ENCODE measurements at places on chromosomes 7 and 10. TPM values are rescaled to one million over a fixed set of nuclear protein-coding genes. Genes with fewer than 3 reads are reported as not detected.

GRCh38 chr7:2821842-2822507 is 22.1 kb downstream of the GNA12 start:
- no peak for DNase-seq

SMO gene
- polyA plus RNA-seq: 100 TPM

SPDYE2 gene
- 1.6 TPM for polyA plus RNA-seq

SAP25 gene
- polyA plus RNA-seq: 3.6 TPM

DNA sequence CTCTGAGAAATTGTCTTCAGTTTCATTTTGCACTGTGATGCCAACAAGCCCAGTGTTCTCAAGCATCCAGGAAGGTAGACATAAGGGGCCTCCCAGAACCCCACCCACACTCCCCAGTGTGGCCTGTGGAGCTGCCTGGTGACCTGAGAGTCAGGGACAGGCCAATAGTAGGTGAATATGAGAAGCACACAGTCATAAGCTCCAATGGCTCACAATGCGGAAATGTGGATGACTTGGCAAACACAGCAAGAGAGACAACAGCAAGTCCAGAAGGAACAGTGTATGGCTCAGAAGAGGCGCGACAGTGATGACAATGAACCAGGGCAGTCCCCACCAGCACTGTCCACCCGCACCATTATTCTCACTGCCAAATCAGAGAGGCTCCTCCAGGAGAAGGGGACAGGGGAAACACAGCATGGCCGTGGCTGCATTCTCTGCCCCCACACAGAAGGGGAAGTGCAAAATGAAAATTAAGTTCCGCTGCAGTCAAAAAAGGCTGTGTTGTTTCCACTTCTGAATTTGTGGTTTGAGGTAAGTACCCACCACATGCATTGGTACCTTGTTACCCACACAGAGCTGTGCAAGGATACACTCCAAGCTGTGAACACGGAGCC is 419.8 kb downstream of the GRID1 start:
- no peak for DNase-seq

OR13A1 gene
- polyA plus RNA-seq: 0.09 TPM

PNLIPRP3 gene
- not detected for polyA plus RNA-seq

- DNase-seq: no peak
These were observed 123.0 kb upstream of the JCAD start for GRCh38 chr10:30182191-30183054.

DNA sequence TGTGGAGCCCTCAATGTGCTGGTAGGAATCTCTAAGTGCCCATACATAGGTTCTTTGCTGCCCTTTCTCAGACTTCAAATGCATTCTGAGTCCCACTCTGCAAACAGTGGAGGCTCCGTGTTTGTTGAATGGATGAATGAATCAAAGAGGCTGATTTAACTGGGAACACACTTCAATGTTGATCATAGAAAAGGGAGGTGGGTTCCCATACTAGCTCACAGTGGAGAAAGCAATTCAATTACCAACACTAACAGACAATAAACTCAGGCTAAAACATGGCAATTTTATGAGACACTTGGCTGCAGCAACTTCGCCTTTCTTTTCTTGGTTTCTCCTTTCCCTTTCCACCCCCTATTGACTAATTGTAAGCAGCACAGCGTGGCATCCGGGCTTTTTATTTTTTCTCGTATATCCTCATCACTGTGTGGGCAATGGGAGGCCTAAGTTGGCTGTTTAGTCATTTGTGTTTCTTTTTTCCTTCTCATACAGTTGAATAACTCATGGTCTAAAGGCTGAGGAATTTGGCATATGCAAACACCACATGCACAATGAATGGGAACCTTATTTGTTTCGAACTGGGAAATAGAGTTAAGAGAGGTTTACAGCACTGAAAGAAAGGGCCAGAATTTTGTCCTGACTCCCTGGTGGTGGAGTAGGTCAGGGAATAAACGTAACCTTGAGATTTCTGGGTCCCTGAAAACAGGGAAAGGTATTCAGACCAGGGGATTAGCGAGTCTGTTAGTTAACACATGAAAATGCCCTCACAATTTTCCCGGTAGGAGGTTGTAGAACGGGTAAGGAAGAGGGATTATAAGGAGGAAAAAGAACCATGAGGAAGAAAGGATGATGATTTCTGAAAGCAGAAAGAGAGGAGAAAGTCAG is 858.5 kb downstream of the KCNMA1 start:
- DNase-seq: no peak

ATG9B gene
- polyA plus RNA-seq: 0.65 TPM

DNA sequence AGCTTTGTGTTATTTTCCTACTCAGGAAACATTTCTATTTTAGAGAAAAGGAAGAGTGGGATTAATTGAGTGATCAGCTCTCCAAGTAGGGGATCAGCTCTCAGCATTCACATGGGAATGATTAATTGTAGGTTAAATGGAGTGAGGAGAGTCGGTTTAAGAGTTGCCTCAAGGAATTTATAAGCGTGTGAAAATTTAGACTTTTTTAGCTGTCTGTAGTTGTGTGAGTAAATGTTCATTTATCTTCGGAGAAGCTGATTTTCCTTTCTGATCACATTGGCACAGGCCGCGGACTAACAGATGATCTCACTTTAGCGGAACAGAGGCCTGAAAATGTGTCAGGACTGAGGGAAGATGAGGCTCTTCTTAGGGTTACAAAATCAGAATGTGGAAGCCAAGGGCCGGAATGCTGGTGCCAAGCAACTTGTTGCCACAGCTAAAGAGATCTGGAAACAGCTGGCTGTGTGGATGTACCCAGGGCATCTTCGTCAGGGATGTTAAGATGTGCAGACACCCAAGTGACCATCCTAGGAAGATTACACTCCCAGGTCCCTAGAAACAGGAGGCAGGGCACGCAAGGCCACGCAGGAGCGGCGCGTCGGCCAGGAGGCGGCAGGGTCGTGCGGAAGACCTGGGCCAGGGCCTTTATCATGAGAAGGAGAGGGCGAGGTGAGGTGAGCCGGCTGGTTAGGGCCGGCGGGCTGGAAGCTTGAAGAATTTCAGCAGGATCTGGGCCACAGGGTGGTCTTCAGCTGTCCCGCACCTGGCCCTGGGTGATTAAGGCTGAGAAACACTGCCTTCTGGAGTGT is 35.1 kb upstream of the TTYH3 start:
- no peak for DNase-seq

All from right renal pelvis (tissue), 4 donors.